Stimulated activated CD4-positive, alpha-beta T cell treated with anti-CD3 and anti-CD28 coated beads, Interleukin-2, amount 100 ng/mL, for 48 hours (primary cell): ENCODE measurements at places on chromosomes 2 and 18.
A peak's percentile ranks its signal among the peaks of the same experiment; 100 is the strongest.

DNA sequence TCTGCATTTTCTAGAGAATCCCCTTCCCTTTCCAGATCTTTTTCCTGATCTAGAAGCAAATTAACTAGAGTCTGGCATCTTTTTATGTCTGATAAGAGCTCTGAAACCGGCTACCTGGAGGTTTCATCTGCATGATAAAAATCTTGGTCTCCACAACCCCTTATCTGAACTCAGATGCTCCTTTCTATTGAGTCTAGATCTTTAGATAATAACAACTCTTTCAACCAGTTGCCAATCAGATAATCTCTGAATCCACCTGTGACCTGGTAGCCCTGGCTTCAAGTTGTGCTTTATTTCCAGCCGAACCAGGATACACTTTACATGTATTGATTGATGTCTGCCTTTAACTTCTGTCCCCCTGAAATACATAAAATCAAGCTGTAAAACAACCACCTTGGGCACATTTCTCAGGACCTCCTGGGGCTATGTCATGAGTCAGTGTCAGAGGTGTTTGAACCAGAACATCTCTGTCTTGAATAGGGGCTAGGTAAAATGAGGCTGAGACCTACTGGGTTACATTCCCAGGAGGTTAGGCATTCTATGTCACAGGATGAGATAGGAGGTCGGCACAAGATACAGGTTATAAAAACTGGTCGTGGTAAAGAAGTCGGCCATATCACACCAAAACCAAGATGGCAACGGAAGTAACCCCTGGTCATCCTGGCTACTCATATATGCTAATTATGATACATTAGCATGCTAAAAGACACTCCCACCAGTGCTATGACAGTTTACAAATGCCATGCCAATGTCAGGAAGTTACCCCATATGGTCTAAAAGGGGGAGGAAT, 20.8 kb downstream of the RALBP1 start:
- no peak for DNase-seq

GRCh38 chr2:122244598-122245229, 489.3 kb downstream of the TSN start:
- no peak for DNase-seq

DNA sequence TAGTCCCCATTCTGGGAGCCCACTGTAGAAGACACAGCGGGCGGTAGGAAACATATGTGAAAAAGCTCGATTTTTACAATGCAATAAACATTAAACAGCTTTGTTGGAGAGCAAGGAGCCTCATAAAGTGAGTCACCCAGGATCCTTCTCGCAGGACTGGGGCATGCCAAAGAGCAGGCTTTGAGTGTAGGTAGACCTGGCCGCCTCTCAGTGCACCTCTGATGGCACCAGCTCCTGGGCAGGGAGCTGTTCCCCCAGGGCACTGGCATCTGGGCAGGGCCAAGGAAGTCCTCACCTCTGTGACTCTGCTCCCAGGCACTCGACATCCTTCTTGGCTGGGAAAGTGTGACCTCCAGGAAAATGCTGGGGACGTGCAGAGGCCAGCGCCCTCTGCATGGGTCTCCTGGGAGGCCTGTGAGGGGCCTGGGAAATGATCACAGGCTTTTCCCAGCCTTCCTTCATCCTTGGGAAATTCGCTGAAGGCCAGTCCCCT, 94.2 kb downstream of the POLR1A start:
- DNase-seq = no peak

GRCh38 chr2:98875081-98875728, 60.8 kb downstream of the CRACDL start:
- no peak for DNase-seq

DNA sequence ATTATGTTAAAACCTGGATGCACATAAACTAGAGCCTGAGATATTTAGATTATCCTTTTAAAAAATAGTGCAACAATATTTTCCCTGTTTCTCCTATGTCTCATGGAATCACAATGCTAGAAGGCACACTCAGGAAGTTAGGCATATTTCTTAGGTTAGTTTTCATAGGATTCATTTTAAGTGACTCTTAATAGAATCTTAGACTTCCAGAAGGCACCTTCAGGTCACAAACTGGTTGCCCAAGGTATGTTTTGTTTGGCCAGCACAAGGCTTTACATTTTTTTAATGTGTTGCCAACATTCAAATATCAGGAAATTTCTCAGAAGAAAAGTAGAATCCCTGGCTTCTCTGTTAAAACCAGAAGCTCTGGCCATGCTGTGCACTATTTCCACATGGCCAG, 129.3 kb downstream of the LNPK start:
- DNase-seq = no peak

DNA sequence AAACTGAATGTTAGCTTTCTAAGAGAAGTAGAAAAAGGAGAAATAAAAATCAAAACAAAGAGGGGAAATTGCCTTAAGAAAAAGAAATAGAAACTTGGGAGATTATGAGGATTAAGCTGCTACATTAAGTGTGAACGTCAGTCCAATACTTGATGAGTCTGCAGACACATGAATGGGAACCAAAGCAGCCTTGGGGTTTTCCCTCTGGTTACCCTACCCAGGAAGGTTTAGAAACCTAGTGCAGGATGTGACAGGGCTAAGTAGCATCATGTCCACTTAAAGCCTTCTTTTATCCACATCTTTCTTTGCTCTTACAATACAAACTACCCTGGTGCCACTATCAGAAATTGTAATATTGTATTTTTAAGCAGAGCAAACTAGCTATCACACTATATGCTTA, 22.3 kb downstream of the SLC35F5 start:
- DNase-seq = no peak

GRCh38 chr2:95270541-95271081, 3.6 kb upstream of the PROM2 start:
- DNase-seq = no peak

DNA sequence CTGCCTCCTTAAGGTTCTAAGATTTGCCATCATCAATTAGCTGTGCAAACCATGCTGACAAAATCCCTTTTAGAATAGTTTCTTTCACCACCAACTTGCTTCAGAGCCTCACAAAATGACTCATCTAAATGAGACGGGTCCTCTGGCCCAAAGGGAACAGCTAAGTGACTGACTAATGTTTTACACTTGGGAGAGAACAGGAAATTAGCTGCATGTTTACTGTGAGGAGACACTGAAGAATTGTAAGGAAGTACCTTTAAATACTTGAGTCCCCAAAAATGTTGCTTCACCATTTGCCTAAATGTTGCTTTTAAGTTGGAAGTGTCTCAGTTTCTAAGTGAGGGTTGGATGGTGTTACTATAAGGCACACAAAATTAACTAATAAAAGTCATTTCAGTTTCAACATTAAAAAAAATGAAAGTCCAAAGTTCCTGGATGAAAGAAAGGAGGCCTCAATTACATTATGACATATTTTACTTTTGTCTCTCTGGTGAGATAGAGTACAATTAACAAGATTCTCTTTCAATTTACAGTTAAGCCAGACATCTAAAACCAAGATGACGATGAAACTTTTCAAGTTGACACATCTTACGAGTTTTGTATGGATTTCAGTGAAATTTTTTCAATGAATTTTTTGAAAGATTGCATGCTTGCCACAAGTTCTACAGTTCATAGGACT, 229.1 kb upstream of the FN1 start:
- no peak for DNase-seq

- no peak for DNase-seq
These were observed 95.7 kb downstream of the CDC42EP3 start for GRCh38 chr2:37575780-37576179.

- DNase-seq = no peak
These were observed 1038.0 kb upstream of the PIK3C3 start for GRCh38 chr18:40917056-40917455.

DNA sequence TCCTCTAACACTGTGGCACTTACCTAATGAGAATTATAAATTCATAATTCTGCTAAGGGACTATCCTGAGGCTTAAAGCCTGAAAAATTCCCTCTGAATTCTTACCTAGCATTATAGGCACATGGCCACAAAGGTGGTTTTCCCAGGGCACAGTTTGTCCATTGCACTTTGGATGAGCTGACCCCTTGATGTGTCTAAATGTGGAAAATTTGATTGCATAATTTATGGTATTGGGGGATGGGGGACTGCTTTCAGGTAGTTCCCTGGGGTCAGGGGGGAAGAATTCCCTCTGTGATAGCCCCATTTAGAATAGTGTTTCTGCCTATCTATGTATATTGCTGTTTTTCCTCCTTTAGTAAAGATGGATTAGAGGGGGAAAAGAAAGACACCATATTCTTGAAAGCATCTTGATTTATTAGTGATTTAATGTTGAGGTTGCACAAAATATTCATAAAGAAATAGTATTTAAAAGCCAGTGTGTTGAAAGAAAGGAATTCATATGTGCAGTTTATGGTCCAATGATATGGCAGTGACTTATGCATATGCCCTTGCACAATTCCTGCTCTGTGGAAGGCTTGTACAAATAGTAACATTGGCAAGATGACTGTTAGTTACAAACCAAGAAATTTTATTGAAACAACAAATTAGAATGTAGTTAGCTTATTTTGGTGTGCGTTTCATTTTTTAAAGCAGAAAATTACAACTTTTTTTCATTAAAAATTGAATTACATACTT, 8.7 kb upstream of the HTR2B start:
- DNase-seq = no peak

- no peak for DNase-seq
These were observed 12.6 kb downstream of the PIK3C3 start for GRCh38 chr18:41967680-41968079.

DNA sequence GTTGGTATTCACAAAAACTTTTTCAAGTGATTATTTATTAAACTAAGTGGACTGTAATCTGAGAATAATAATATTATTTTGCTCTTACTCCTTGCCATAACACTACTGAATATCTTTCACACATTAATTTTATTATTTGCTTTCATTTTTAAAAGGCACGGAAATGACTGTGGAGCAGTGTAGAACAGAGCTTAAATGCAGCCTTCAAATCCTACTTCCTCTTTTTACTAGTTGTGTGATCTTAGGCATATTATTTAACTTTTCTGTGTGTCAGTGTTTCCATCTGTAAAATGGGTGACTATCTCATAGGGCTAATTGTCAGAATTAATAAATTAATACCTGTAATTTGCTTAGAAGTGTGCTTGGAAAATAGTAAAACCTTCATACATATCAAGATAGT, 55.5 kb upstream of the SLC8A1 start:
- no peak for DNase-seq

DNA sequence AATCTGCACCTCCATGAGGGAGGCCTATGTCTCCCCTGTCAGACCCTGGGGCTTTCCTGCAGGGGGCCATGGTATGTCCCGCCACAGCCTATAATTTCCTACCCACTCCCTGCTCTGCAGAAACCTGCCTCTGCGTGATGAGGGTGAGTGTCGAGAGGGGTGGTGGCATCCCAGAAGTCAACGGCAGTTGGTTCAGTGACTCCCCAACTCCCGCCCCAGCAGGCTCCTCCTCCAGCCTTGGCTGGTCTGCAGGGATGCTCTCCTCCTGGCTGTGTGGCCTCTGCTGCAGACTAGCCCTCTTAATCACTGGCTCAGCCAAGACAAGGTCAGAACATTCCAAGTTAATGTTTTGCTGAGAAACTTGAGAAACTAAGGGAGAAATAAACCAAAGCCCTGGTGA, 13.3 kb downstream of the CELF4 start:
- DNase-seq = no peak

DNA sequence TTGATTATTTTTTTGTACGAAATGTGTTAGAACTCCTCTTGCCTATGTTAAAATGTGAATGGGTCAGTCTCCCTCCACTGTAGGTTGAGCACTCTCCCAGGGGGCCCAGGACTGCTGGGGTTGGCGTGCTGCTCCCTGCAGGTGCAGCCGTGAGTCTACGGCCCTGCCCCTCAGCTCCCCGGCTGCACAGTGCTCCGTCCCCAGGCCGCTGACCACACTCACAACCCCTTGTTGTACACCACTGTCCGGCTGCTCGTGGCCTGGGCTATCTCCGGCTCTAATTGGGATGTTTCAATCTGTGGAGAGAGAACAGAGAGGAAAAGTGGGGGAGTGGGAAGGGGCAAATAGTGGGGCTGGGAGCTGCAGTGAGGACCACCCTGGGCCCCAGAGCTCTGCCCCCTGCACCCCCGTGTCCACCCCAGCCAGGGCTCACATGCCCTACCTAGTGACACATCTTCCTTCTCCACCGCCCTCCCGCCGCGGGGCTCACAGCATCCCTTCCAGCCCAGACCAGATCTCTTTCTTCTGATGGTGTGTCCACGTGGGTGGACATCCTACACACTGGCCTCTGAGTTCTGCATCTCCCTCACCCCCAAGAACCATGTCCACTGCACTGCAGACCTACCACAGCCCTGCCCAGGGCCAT, 27.6 kb downstream of the EMX1 start:
- no peak for DNase-seq

DNA sequence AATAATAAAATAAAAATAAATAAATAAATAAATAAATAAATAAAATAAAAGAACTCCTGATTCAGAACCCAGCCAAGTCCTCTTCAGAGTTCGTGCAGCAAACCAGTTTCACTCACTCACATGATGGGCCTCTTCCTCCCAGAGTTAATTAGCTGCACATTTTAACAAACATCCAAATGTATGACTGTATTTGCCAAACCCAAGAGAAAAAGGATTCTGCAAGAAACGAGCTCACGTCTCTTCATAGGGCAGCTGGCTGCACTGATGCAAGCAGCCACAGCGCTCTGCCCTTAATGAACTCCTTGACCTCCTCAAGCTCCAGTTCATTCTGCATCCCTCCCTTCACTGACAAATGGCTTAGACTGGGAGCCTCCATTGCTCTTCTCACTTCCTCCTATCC, 55.1 kb downstream of the MREG start:
- DNase-seq = no peak

DNA sequence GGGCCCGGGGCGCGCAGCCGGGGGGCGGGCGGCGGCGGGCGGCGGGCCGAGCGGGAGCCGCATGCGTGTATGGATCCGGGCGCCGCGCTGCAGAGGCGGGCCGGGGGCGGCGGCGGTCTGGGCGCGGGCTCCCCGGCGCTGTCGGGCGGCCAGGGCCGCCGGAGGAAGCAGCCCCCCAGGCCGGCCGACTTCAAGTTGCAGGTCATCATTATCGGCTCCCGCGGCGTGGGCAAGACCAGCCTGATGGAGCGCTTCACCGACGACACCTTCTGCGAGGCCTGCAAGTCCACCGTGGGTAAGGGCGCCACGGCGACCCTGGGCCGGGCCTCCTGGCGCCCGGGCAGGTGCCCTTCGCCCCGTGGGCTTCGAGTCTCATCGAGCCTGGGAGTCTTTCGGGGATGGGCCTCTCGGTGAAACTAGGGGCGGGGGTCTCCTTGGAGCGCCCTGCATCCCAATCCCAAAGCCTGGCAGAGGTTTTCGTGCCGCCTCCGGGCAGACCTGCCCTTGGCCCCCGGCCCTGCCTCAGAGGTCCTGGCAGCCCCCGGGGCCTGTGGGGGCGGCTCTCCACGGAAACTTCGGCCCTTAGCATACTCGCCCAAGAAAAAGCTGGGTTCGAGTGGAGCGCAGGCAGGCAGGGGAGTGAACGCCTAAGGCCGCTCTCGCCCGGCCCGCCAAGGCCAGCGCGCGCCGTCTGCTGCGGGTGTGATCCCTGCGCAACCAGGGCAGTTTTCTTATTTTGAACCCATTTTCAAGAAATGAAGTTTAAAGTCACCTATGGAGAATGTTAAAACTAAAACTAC, 622 bp downstream of the RAB12 start:
- DNase-seq = peak; percentile 15
